ENCODE measurements at places on chromosomes 1 and 21. TPM values are rescaled to one million over a fixed set of nuclear protein-coding genes. Genes with fewer than 3 reads are reported as not detected.

- no peaks in the 10 kb centered on the region for H3K4me1 ChIP-seq
- H3K4me3 ChIP-seq = no peak overlapping the region
- DNase-seq = no peak
- H3K27ac ChIP-seq = no peak overlapping the region
- H3K27me3 ChIP-seq = no peaks in the 10 kb centered on the region
These were observed 457.9 kb downstream of the BRINP3 start for GRCh38 chr1:190019717-190020116.

DNA sequence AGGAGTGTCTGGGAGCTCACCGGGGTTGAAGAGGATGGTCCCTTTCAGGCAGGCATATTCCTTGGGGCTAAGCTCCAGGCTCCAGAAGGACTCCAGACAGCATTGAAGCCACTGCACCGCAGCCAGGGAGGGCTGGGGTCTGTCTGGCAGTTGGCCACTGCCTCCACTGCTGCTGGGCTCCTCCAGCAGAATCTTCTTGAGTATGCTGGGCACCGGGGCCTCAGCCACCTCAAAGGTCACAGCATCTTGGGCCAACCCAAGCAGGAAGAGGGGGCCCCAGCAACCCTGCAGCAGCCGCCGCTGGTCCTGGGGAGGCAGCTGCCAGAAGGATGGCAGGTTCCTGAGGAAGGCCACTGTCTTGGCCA, 404 bp downstream of the NR0B2 start:
- no peaks in the 10 kb centered on the region for H3K36me3 ChIP-seq
- H3K27me3 ChIP-seq = no peaks in the 10 kb centered on the region
- no peak overlapping the region for H3K4me3 ChIP-seq

HAO2 gene
- not detected for polyA plus RNA-seq

GRCh38 chr1:174023440-174023839, 1.3 kb upstream of the RC3H1 start:
- peak overlapping the region; percentile 97 for H3K27ac ChIP-seq
- no peaks in the 10 kb centered on the region for H3K36me3 ChIP-seq
- H3K4me1 ChIP-seq = peaks cover 39% of the 10 kb centered on the region
- H3K27me3 ChIP-seq = peaks cover 16% of the 10 kb centered on the region

DNA sequence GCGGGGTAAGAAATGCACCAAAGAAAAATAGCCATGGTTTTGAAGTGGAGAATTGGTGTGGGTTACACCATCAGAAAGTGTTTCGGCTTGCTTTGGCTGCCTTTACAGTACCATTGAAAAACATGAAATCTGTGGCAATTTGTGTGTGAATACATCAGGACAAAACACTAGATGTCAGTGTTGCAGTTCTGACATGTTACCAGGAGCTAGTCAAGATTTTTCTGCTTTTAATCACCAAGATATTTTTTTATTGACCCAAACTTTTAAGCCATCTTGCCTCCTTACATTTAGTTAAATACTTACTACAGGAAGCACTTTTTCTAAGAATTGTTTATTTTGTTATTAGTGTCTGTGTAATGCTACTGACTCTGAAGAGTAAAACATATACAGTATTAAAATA, 14.3 kb downstream of the RRP15 start:
- no peak overlapping the region for H3K4me3 ChIP-seq
- peaks cover 9% of the 10 kb centered on the region for H3K36me3 ChIP-seq
- no peaks in the 10 kb centered on the region for H3K27me3 ChIP-seq

DNA sequence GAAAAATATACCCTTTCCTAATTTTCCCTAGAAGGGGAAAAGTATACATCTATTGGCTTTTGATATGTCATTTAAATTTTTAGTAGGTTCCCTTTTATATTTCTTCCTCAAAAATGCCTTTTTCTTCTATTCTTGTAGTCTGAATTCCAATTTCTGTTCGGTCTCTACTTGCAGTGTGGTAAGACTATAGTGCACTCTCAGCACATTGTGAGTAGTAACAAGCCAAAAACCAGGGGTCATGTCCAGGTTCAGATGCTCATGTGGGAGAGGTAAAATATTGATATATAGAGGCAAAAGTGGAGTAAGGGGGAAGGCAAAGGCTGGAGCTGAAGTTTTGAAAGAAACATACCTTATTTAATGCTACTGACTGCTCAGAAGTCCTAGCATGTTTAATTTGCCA, 4.0 kb upstream of the FCGR2A start:
- H3K27ac ChIP-seq = no peak overlapping the region
- H3K36me3 ChIP-seq = no peaks in the 10 kb centered on the region
- no peak for DNase-seq
- H3K4me1 ChIP-seq = peaks cover 21% of the 10 kb centered on the region

- no peak for DNase-seq
- H3K27me3 ChIP-seq = no peaks in the 10 kb centered on the region
- H3K4me1 ChIP-seq = no peaks in the 10 kb centered on the region
- no peak overlapping the region for H3K4me3 ChIP-seq
- no peaks in the 10 kb centered on the region for H3K36me3 ChIP-seq
- no peak overlapping the region for H3K27ac ChIP-seq
These were observed 274.1 kb upstream of the CHRM3 start for GRCh38 chr1:239112101-239112935.

DNA sequence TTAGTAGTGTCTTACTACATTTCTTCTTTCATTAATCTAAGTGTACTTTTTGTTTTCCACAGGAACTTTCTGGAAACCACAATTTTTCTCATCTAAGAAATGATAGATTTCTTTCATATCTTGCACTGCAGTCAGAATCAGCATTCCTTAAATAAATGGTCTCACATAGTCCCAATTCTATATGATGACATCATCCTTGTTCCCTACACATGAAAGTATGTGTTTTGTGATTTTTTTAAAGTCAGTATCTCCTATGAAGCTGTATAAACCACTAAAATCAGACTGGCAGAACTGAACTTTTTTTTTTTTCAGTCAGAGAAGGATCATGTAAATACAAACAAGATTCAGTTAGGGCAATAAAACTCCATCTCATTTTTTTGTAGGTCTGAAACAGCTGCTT, 742.6 kb upstream of the CXADR start:
- no peaks in the 10 kb centered on the region for H3K27me3 ChIP-seq
- no peak for DNase-seq
- no peak overlapping the region for H3K27ac ChIP-seq
- H3K4me1 ChIP-seq = no peaks in the 10 kb centered on the region
- peaks cover 5% of the 10 kb centered on the region for H3K36me3 ChIP-seq

- H3K4me1 ChIP-seq = no peaks in the 10 kb centered on the region
- H3K27me3 ChIP-seq = peaks cover 5% of the 10 kb centered on the region
- H3K27ac ChIP-seq = no peak overlapping the region
- H3K36me3 ChIP-seq = no peaks in the 10 kb centered on the region
- no peak overlapping the region for H3K4me3 ChIP-seq
- no peak for DNase-seq
These were observed 41.2 kb upstream of the B3GALNT2 start for GRCh38 chr1:235545292-235545930.

- H3K27ac ChIP-seq = no peak overlapping the region
- peaks cover 27% of the 10 kb centered on the region for H3K27me3 ChIP-seq
- peaks cover 13% of the 10 kb centered on the region for H3K36me3 ChIP-seq
- peaks cover 24% of the 10 kb centered on the region for H3K4me1 ChIP-seq
- no peak for DNase-seq
- H3K4me3 ChIP-seq = no peak overlapping the region
These were observed 3.4 kb upstream of the RNF19B start for GRCh38 chr1:32967888-32968568.

DNA sequence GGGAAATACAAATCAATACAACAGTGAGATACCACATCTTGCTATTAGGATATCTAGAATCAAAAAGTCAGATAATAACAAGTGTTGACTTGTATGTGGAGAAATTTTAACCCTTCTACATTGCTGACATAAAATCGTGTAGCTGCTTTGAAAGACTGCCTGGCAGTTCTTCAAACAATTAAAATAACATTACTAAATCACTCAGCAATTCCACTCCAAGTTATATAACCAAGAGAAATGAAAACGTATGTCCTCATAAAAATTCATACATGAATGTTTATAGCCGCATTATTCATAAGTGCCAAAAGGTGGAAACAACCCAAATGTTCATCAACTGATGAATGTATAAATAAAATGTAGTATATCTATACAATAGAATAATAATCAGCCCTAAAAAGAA, 164.6 kb downstream of the RASAL2 start:
- no peak overlapping the region for H3K27ac ChIP-seq
- H3K27me3 ChIP-seq = no peaks in the 10 kb centered on the region
- H3K4me3 ChIP-seq = no peak overlapping the region
- DNase-seq = no peak
- no peaks in the 10 kb centered on the region for H3K4me1 ChIP-seq

DNA sequence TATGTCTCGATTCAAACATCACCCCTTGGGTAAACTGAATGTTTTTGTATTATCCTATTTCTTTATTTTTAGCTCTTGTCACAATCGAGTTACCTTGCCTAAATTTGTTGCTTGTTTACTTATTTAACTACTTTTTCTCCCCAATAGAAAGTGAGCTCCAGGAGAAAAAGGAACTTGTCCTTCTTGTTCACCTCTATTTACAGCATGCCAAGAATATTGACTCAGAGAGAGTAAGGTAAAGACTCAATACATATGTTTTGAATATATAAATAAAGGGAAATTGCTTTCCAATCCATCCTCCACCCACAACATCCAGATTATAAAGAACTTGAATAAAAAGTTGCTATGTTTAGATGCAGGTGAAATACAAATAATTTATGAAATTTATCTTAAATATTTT, 107.3 kb upstream of the PDC start:
- H3K36me3 ChIP-seq = no peaks in the 10 kb centered on the region
- peaks cover 10% of the 10 kb centered on the region for H3K4me1 ChIP-seq
- no peak for DNase-seq
- no peaks in the 10 kb centered on the region for H3K27me3 ChIP-seq
- H3K4me3 ChIP-seq = no peak overlapping the region
- H3K27ac ChIP-seq = no peak overlapping the region

- H3K27me3 ChIP-seq = peaks cover 2% of the 10 kb centered on the region
- no peak overlapping the region for H3K4me3 ChIP-seq
- no peak for DNase-seq
- H3K36me3 ChIP-seq = peaks cover 38% of the 10 kb centered on the region
- no peak overlapping the region for H3K27ac ChIP-seq
These were observed 111.4 kb upstream of the ARTN start for GRCh38 chr1:43822040-43822690.

FAM110D gene
- not detected for polyA plus RNA-seq

- peaks cover 5% of the 10 kb centered on the region for H3K4me1 ChIP-seq
- H3K27me3 ChIP-seq = peaks cover 7% of the 10 kb centered on the region
- no peak overlapping the region for H3K4me3 ChIP-seq
- H3K36me3 ChIP-seq = no peaks in the 10 kb centered on the region
- DNase-seq = no peak
- H3K27ac ChIP-seq = no peak overlapping the region
These were observed 54.8 kb upstream of the ID3 start for GRCh38 chr1:23614032-23614660.

DNA sequence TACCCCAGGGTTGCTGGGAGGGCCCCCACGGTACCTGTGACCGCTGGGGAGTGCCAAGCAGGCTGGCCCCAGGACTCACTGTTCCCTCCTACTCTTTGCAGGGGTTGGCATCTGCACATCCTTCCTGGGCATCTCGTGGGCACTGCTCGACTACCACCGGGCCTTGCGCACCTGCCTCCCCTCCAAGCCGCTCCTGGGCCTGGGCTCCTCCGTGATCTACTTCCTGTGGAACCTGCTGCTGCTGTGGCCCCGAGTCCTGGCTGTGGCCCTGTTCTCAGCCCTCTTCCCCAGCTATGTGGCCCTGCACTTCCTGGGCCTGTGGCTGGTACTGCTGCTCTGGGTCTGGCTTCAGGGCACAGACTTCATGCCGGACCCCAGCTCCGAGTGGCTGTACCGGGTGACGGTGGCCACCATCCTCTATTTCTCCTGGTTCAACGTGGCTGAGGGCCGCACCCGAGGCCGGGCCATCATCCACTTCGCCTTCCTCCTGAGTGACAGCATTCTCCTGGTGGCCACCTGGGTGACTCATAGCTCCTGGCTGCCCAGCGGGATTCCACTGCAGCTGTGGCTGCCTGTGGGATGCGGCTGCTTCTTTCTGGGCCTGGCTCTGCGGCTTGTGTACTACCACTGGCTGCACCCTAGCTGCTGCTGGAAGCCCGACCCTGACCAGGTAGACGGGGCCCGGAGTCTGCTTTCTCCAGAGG, 6.8 kb downstream of the XKR8 start:
- H3K27me3 ChIP-seq = peaks cover 3% of the 10 kb centered on the region
- peaks cover 15% of the 10 kb centered on the region for H3K4me1 ChIP-seq
- H3K4me3 ChIP-seq = no peak overlapping the region
- H3K36me3 ChIP-seq = peaks cover 3% of the 10 kb centered on the region

DNA sequence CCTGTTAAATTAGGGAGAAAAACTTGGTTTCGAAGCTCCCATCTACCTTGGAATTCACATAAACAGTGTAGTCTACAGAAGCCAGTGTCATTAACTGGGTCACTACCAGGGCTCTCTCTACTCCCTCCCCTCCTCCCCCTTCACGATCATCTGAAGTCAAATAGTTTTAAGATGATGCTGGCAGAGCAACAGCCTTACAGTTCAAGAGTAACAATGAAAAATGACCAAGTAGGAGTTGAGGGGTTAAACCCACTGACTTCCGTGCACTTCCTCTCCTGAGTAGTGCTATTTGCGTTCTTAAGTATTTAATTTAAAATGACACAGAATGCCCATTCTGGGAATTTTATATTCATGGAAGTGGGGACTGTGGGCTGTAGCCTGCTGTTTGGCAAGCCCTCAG, 236.9 kb downstream of the SIPA1L2 start:
- peaks cover 34% of the 10 kb centered on the region for H3K4me1 ChIP-seq
- no peak overlapping the region for H3K4me3 ChIP-seq
- H3K27me3 ChIP-seq = peaks cover 2% of the 10 kb centered on the region
- no peak overlapping the region for H3K27ac ChIP-seq

- peak overlapping the region; percentile 95 for H3K27ac ChIP-seq
- peaks cover 92% of the 10 kb centered on the region for H3K4me1 ChIP-seq
- peaks cover 37% of the 10 kb centered on the region for H3K27me3 ChIP-seq
- no peak for DNase-seq
- peak overlapping the region; percentile 64 for H3K4me3 ChIP-seq
These were observed 13.4 kb downstream of the ABCG1 start for GRCh38 chr21:42232176-42232825.

FLG2 gene
- polyA plus RNA-seq = not detected

TACSTD2 gene
- not detected for polyA plus RNA-seq

GRCh38 chr1:197399755-197400521, 131.9 kb downstream of the CRB1 start:
- H3K4me1 ChIP-seq = no peaks in the 10 kb centered on the region
- no peak overlapping the region for H3K4me3 ChIP-seq
- DNase-seq = no peak

GRCh38 chr1:193654951-193655735, 468.7 kb upstream of the B3GALT2 start:
- no peak overlapping the region for H3K4me3 ChIP-seq
- H3K4me1 ChIP-seq = peaks cover 6% of the 10 kb centered on the region
- no peak overlapping the region for H3K27ac ChIP-seq
- no peak for DNase-seq

DNA sequence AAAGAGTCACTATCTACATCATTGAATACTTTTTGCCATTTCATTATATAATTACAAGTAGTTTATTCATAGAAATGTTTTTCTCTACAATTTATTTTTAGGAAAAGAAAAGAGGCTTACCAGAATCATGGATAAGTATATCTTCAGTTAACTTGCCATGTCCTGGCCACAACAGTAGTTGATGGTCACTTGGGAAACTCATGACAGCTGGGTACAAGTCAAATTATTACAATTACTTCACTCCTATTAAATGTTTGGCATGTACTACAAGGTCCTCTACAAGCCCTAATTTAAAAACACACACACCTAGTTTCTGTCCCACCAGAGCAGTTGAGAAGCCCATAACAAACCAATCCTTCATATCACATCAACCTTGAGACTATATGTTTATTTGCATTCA, 29.4 kb downstream of the PALMD start:
- no peak overlapping the region for H3K27ac ChIP-seq
- H3K36me3 ChIP-seq = no peaks in the 10 kb centered on the region
- H3K27me3 ChIP-seq = peaks cover 7% of the 10 kb centered on the region
- H3K4me1 ChIP-seq = no peaks in the 10 kb centered on the region
- no peak overlapping the region for H3K4me3 ChIP-seq
